Kidney epithelial cell (primary cell): ENCODE measurements at places on chromosomes 3 and 15. TPM values are rescaled to one million over a fixed set of nuclear protein-coding genes. Genes with fewer than 3 reads are reported as not detected.

DNA sequence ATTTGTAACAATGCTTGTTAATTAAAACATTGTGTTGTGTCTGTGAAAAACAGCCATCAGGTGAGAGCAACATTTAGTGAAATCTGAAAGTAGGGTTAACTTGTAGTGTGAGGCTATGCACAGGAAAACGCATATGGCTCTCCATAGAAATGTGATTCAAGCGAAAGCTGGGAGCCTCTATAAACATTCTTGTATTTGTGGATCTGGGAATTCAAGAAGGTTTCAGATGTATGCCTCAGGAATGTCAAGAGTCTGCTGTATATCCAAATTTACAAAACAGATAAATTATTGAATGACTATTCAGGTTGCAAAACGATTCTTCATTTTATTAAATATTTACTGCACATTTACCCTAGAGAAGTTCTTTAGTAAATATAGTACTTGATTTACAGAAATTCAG is 166.0 kb downstream of the THSD4 start:
- DNase-seq: no peak

DNA sequence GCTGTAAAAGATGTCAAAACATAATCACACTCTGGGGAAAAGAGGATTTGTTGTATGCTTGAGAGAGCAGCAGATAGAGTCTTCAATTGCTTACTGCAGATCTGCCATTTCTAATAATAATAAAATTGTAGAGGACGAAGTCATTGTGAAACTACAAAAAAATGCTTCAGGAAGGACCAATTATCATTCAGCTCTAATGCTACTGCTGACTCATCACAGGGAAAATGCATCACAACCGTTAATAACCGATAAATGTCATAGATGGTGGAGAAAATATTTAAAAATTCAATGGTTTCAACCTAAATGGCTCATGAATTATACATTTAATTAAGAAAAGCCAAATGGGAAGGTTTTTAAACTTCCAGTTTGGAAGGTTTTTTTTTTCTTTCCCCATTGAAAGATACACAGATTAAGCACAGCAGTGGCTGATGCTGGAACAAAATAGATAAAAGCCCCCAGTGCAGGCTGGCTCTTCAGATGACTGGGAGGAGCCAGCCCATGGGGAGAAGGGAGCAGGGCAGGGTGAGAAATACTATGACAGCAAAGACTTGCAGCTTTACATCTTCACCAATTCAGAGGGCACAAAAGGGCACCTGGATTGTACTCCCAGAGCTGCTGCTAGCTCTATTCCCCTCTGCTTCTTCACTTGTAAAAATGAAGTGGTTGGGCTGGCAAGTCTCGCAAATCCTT is 196.1 kb downstream of the CNTN6 start:
- no peak for DNase-seq

GRCh38 chr15:85479071-85479647 is 98.8 kb downstream of the AKAP13 start:
- DNase-seq: no peak

DNA sequence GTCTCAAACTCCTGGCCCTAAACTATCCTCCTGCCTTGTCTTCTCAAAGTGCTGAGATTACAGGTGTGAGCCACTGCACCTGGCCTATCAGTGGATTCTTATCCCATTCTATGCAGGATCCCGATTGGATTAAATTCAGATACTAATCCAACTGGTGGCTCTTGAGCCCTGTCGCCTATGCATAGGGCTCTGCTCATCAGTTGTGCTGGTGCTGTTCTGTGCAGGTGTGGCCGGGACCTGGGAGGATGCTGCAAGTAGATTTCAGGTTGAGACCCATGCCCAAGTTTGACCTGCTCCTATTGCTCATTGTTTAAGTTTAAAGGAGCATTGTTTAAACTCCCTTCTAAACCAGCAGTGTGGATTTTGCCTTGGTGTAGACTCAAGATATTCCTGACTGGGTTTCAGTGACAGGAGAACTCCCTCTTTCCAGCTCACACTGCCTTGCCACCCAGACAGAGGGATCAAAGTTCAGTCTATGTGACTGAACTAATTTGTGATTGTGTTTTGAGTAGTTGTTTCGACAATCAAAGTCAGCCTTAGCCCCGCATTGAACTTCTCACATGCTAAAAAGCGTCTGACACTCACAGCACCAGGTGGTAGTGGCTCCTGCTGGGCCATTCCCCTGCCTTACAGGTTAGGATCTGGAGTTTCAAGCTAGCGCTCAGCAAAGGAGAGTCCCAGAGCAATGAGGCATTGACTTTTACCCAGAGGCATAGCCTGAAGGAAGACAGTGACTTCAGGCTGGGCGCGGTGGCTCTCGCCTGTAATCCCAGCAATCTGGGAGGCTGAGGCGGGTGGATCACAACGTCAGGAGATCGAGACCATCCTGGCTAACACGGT is 45.0 kb upstream of the PIK3CB start:
- no peak for DNase-seq

- no peak for DNase-seq
These were observed 175.9 kb downstream of the FEZF2 start for GRCh38 chr3:62197350-62198012.

DNA sequence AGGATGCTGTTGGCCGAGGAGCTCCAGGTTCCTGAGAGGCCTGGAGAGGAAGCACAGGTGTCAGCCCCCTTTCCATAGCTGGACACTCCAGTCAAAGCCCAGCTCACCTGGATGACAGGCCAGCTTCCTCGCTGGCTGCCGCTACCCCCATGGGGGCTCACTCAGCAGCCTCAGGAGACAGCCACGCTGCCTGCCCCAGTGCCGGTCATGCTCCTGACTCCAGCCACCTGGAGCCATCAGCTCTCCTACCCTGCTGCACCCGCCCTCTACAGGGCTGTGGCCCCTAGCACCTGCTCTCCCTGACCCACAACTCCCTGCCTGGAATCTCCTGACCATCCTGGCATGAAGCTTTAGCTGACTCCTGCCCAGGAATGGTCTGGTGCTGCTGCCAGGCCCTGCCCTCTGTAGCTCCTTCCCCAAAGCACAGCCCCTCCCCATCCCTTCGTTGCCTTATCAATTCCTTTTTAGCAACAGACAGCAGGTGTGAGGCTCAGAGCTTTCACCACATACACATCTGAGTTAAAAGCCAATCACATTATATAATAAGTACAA is 94.2 kb downstream of the NUP210 start:
- DNase-seq: no peak

DNA sequence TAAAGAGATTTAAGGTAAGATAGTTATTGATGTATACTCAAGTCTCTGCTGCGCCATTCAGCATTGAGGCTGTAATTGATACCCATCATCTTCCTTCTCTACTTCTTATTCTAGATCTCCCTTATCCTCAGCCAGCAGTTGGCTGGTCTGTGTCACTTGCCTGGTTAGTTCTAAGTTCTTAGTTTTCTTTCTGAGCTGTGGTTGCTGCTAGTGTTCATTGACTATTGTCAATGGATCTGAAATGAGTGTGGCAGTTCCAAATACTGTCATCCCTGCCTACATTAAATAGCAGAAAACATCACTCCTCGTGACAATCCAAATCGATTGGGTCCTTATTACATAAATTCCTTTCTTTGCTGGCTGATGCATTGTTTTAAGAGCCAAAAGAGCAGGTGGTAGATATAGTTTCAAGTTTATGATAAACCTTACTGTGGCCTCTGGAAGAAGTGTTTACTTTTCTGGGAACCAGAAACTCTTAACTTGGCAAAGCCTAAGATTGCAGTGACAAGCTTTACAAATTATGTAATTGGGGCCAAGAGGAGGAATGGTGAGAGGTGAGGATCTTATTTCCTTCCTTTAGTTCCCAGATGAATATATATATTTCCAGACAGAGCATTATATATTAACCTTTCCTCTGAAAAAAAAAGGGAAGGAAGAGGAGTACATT is 168.0 kb downstream of the GMNC start:
- no peak for DNase-seq

- no peak for DNase-seq
These were observed 200.0 kb downstream of the ZNF385D start for GRCh38 chr3:21551019-21551418.

DNA sequence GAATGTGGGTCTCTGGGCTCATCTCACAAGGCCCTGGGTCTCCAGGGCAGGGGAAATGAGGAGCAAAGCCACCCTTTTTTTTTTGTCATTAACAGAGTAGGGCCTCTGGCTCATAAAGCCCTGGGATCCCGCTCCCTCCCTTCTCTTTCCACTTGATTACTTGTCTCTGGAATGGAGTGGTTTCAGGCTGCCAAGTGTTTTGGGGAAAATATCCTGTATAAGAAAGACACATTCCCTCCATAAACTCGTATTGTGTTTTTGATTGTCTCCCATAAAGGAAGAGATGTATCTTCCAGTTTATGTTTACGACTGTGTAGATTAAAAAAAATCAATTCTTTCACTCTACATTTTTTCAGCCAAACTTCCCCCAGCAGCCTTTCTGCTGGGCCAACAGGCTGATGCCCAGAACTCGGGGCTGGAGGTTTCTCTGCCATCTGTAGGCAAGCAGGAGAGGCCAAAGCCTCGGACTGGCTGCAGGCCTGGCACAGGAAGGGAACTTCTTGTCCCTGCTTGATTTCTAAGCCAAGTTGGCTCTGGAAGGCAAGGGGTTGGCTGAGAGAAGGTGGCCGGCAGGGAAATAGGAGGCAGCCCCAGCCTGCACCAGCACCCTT is 49.4 kb upstream of the INSYN1 start:
- no peak for DNase-seq

DNA sequence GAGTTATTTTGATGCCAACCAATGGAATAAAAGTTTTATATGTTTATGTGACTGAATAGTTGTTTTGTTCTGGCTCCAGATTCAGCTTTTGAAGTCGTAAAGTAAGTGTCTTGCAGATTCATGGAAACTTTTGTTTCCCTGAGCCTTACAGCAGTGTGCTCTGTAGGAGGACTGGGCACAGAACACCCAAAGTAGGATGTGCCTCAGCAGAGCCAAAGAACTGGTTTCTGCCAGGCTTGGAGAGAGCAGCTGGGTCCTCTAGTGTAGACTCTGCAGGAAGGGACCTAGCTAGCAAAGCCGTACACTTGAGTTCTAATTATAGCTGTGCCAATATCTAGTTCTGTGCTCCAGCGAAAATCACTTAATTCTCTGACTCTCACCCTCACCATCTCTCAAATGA is 261.2 kb upstream of the DNAJC19 start:
- no peak for DNase-seq

DNA sequence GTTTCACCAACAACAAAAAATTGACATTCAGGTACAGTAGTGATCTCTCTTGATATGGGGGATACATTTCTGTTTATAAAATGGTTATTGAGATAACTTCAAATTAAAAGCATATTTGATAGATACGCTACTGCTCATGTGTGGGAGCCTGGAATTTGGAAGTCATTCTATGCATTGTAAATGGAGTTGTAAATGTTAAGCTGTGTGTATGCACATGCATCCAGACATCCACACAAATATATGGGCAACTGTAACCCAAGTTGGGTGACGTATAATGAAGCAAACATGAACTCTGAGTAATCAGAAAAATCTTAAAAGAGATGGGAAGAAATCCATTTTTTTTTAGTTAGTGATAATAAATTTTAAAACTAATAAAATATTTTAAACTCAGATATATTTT is 9.8 kb downstream of the KLHL24 start:
- no peak for DNase-seq

The RBMS3 gene
- 18.4 and 23.7 TPM in 2 replicates for total RNA-seq

The COL6A6 gene
- total RNA-seq: not detected in 2 replicates
